Activated T-helper 17 cell treated with anti-CD3 and anti-CD28 coated beads, Interleukin-2, amount 50 U/mL, for 72 hours (primary cell): ENCODE measurements at places on chromosomes 12 and 14.

DNA sequence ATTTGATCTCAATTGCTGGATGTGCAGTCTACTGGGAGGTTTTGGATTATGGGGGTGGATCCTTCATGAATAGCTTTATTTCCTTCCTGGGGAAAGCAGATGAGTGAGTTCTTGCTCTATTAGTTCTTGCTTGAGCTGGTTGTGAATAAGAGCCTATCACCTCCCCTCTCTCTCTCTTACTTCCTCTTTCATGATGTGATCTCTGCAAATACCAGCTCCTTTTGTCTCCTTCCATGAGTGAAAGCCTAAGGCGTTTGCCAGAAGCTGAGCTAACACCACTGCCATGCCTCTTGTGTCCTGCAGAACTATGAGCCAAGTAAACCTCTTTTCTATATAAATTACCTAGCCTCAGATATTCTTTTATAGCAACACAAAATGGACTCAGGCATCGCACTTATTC is 302.7 kb downstream of the CCER1 start:
- no peaks in the 10 kb centered on the region for H3K36me3 ChIP-seq
- H3K27me3 ChIP-seq = no peaks in the 10 kb centered on the region
- H3K27ac ChIP-seq = no peak overlapping the region
- H3K4me3 ChIP-seq = no peak overlapping the region
- no peak for ATAC-seq
- H3K4me1 ChIP-seq = no peaks in the 10 kb centered on the region

DNA sequence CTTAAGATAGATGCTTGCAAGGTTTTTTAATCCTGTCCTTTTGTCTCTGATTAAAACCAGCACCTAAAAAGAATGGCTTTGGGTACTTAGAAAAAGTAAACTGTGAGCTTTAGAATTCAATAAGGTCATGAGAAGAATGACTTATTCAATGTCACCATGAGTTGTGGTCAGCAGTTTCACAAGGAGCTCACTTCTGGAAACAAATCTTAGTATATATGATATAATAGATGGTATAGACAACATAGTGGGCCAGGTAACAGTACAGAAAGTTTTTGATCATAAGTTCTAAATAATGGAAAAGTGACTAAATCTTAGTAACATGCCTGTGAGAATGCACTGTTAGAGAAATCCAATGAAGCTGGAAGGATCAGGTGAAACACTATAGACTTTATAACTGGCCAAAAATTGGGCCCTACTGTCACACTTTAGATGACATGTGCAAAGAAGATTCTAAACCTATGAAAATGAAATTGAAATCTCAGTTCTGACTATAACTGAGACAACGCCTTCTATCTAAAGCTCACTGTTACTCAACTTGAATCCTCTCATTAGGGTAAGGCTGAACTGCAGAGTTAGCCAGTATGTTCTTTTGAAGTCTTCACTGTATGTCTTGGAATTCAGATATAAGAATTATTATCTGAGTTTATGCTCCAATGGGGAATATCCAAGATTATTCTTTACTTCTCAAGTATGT is 42.4 kb upstream of the RAD51AP1 start:
- no peak overlapping the region for H3K4me3 ChIP-seq
- H3K4me1 ChIP-seq = peaks cover 11% of the 10 kb centered on the region
- H3K27ac ChIP-seq = peak overlapping the region; percentile 20

DNA sequence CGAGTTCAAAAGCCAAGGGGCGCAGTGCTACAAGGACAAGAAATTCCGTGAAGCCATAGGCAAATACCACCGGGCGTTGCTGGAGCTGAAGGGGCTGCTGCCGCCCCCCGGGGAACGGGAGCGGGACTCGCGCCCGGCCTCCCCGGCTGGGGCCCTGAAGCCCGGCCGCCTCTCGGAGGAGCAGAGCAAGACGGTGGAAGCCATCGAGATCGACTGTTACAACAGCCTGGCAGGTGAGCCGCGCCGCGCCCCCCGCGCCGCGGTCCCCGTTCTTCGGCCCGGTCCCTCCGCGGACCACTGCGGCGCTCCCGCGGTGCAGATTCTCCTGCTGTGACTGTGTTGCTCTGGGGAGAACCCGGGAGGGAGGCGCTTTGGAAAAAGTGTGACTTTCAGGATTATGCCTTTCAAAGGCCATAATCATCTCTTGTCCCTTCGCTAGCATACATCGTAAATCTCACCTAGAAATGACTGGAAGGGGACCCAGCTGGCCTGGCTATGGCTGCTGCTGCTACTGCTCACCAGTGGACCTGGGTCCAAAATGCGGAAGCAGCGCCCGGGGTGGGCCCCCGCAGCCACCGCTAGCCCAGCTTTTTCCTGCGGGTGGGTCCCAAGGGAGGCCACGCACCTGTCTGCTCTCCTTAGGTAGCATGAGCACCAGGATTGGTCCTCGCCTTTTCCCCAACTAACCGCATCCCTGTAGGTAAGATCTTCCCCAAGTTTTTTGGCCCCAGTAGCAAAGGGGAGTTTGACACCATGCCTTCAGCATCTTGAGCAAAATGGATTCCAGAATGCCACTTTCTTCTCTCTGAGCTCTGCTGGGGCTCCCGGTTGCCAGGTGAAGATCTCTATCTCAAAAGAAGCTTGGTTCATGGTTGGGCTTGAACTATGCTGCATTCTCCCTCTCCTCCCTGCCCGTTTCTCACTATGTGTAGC is 853 bp downstream of the TTC9 start:
- H3K4me1 ChIP-seq = peaks cover 29% of the 10 kb centered on the region
- H3K27ac ChIP-seq = peak overlapping the region; percentile 93
- peak overlapping the region; percentile 96 for H3K4me3 ChIP-seq
- no peaks in the 10 kb centered on the region for H3K27me3 ChIP-seq
- peaks cover 19% of the 10 kb centered on the region for H3K36me3 ChIP-seq
- peak; percentile 31 for ATAC-seq

GRCh38 chr14:97185186-97185585 is 388.0 kb downstream of the VRK1 start:
- no peaks in the 10 kb centered on the region for H3K36me3 ChIP-seq
- no peaks in the 10 kb centered on the region for H3K27me3 ChIP-seq
- peaks cover 8% of the 10 kb centered on the region for H3K4me1 ChIP-seq
- no peak overlapping the region for H3K4me3 ChIP-seq
- peak; percentile 27 for ATAC-seq

- no peak overlapping the region for H3K4me3 ChIP-seq
- H3K27me3 ChIP-seq = peaks cover 14% of the 10 kb centered on the region
- no peaks in the 10 kb centered on the region for H3K4me1 ChIP-seq
- H3K27ac ChIP-seq = no peak overlapping the region
These were observed 153.9 kb upstream of the RMST start for GRCh38 chr12:97308576-97309198.

GRCh38 chr12:107894589-107894988 is 120.1 kb downstream of the ASCL4 start:
- no peaks in the 10 kb centered on the region for H3K27me3 ChIP-seq
- H3K4me1 ChIP-seq = no peaks in the 10 kb centered on the region
- no peaks in the 10 kb centered on the region for H3K36me3 ChIP-seq
- H3K4me3 ChIP-seq = no peak overlapping the region
- no peak overlapping the region for H3K27ac ChIP-seq

DNA sequence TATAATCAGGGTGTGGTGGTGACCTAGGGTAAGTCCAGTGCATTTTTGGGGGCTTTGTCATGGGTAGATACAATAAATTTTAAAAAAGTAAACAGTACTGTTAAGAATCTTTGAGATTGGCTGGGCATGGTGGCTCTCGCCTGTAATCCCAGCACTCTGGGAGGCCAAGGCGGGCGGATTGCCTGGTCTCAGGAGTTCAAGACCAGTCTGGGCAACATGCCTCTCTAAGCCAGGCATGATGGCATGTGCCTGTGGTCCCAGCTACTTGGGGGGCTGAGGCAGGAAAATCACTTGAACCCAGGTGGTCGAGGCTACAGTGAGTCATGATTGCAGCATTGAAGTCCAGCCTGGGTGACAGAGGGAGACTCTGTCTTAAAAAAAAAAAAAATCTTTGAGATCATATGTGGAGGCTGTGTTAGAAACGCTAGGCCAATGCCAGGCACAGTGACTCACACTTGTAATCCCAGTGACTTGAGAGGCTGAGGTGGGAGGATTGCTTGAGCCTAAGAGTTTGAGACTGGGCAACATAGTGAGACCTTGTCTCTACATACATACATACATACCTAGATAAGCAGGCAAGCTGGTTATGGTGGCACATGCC is 67.7 kb downstream of the PRKCH start:
- no peak overlapping the region for H3K4me3 ChIP-seq
- peaks cover 59% of the 10 kb centered on the region for H3K36me3 ChIP-seq
- peak; percentile 21 for ATAC-seq
- no peaks in the 10 kb centered on the region for H3K27me3 ChIP-seq
- peaks cover 31% of the 10 kb centered on the region for H3K4me1 ChIP-seq

DNA sequence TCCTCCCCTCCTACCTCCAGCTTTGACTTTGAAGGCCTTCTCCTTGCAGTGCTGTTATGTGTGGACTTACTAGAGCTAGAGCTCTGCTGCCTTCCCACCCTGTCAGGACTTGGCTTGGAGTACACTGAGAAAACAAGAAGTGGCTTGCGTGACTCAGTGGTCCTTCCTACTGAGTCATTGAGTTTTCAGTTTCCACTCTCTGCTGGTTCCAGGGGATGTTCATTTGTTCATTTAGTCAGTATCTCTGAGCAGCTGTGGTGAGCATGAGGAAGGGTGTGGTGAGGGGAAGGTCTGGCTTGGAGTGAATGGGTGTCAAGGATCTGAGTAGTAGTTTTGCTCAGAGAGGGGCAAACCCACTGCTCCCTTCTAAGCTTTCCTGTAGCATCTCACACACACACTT is 17.2 kb upstream of the ELK3 start:
- ATAC-seq = peak; percentile 98
- H3K27me3 ChIP-seq = no peaks in the 10 kb centered on the region
- peaks cover 6% of the 10 kb centered on the region for H3K36me3 ChIP-seq
- H3K4me1 ChIP-seq = peaks cover 15% of the 10 kb centered on the region

DNA sequence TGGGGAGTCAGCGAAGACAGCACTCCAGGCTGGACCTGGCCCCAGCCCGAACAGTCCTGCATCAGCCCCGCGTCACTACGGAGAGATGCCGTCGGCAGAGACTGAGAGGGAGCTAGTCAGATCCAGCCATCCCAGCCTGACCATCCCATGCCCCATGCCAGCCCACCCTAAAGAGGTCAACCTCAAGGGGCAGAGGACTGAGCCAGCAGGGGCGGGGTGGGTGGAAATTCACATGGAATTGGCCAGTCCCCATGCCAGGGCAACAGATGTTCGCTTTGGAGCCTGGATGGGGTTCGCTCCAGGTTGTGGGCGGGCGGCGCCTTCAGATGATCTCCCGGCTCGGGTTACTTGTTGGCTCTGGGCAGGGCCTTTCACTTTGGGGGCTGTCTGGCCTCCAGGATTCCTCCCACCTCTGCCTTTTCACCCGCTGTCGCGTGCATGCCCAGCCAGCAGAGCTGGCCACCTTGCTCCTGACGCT is 154.3 kb downstream of the TSPAN9 start:
- no peak for ATAC-seq
- H3K4me1 ChIP-seq = no peaks in the 10 kb centered on the region
- H3K27ac ChIP-seq = no peak overlapping the region
- H3K27me3 ChIP-seq = peaks cover 13% of the 10 kb centered on the region
- no peak overlapping the region for H3K4me3 ChIP-seq
- H3K36me3 ChIP-seq = no peaks in the 10 kb centered on the region

DNA sequence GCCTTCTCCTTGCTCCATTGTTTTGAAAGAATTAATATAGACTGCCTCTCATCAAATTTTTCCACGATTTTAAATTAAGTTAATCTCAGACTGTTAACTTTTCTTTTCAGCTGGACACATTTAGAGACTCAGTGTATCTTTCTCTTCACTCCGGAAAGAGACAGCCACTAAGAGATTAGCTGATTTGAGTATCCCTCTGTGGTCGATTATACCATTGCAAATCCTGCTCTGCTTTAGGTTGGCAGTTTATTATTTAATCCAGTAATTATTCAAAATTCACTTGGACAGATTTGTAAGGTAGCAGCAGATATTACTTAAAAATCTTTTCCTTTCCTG is 588 bp upstream of the TWF1 start:
- ATAC-seq = no peak
- H3K36me3 ChIP-seq = peaks cover 37% of the 10 kb centered on the region
- peak overlapping the region; percentile 95 for H3K4me3 ChIP-seq

- H3K4me1 ChIP-seq = peaks cover 5% of the 10 kb centered on the region
- no peak overlapping the region for H3K4me3 ChIP-seq
- H3K27me3 ChIP-seq = no peaks in the 10 kb centered on the region
These were observed 10.3 kb downstream of the TTC7B start for GRCh38 chr14:90805662-90806540.

DNA sequence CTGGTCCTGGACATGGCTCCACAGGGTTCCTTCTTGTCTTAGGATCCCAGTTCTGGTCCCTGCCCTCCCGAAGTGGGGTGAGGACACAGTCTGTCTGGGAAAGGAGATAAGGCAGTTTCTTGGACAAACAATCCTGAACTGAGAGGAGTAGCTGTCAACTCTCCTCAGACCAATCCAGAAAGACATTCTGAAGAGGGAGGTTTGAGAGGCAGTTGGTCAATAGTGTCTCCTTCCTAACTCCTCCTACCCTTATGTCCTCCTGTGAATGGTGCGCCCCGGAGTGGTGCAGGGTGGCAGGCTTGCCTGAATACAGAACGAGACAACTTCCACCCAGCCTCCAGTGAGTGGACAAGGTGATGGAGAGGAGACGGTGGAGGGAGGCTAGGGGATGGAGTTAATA is 15.4 kb upstream of the ASIC1 start:
- H3K4me1 ChIP-seq = peaks cover 6% of the 10 kb centered on the region
- no peak overlapping the region for H3K4me3 ChIP-seq
- no peak overlapping the region for H3K27ac ChIP-seq
- no peak for ATAC-seq
- H3K27me3 ChIP-seq = no peaks in the 10 kb centered on the region

DNA sequence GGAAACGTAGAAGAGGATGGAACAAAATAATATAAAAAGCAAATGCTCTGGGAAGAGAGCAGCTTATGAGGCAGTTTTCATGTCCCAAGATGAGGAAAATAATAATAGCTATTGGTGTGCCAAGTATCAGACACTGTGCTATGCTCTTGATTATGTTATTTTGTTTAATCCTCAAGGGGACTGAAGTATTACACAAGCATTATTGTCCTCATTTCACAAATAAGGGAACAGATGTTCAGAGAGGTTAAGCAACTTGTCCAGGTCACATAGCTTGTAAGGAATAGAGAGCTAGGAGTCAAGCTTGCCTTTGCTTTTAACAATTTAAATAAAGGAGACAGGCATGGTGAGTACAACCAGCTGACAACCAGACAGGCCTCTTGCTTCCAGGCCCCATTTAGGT is 26.9 kb upstream of the LTBP2 start:
- no peak for ATAC-seq
- no peak overlapping the region for H3K27ac ChIP-seq
- no peaks in the 10 kb centered on the region for H3K4me1 ChIP-seq
- H3K4me3 ChIP-seq = no peak overlapping the region
- H3K27me3 ChIP-seq = peaks cover 13% of the 10 kb centered on the region
